NCI-H187 treated with DMSO at 0.1 percent for 48 hours (cell line): ENCODE measurements at places on chromosomes 7 and 10.

GRCh38 chr10:132485391-132485790, 52.2 kb upstream of the INPP5A start:
- DNase-seq: no peak

GRCh38 chr10:60175441-60175971, 214.2 kb downstream of the ANK3 start:
- DNase-seq: no peak

DNA sequence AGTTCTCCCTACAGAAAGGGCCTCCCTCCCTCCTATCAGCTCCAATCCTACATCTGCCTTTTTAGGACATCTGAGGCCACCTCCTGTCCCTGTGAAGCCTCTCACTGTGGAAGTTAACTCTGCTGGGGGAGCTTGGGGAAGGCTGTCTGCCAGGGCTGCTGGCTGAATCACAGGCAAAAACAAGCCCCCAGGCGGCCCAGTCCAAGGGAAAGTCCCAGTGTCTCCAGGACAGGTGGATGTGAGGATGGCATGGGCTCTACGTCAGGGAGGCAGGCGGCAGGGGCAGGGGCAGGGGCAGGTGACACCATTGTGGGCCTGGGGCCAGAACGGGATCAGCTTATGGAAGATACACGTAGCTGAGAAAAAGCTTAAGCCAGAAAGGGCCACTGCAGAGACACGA, 240.2 kb downstream of the MAD1L1 start:
- no peak for DNase-seq

- no peak for DNase-seq
These were observed 53.0 kb upstream of the BAMBI start for GRCh38 chr10:28624351-28624750.

GRCh38 chr10:17234431-17234945, 6.4 kb downstream of the VIM start:
- DNase-seq: no peak

GRCh38 chr10:132700156-132701098, 85.5 kb downstream of the NKX6-2 start:
- no peak for DNase-seq

DNA sequence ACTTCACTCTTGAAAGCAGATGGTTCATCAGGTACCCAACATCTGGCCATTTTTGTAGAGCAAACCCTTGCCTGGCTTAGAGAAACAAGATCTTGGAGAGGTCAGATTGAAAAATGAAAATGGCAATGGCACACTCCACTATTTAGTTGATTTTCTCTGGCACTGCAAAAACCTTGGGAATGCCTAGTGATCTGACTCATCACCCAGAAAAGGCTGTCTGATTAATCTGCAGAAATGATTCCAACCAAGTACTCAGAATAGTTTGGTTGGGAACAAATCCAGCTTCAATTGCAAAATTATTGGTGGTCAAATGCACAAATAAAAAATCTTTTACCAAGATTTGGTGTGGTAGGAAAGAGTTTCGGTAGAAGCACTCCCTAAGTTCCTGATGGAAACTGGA, 351.2 kb downstream of the PHTF2 start:
- no peak for DNase-seq

DNA sequence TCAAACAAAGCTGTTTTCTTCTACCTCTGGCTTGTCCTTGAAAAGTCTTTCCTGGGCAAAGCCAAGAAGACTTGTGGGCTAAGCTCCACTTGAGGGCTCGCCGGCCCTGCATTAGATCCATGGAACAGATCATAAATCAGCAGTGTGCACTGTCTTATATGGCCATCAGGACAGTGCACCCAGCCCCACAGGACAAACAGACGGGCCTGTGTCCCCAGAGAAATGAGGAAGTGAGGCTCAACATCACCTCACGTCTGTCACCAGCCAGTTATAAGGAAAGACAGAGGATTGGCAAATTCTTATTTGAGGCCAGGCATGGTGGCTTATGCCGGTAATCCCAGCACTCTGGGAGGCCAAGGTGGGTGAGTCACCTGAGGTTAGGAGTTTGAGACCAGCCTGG, 12.3 kb upstream of the IFT22 start:
- DNase-seq: no peak

DNA sequence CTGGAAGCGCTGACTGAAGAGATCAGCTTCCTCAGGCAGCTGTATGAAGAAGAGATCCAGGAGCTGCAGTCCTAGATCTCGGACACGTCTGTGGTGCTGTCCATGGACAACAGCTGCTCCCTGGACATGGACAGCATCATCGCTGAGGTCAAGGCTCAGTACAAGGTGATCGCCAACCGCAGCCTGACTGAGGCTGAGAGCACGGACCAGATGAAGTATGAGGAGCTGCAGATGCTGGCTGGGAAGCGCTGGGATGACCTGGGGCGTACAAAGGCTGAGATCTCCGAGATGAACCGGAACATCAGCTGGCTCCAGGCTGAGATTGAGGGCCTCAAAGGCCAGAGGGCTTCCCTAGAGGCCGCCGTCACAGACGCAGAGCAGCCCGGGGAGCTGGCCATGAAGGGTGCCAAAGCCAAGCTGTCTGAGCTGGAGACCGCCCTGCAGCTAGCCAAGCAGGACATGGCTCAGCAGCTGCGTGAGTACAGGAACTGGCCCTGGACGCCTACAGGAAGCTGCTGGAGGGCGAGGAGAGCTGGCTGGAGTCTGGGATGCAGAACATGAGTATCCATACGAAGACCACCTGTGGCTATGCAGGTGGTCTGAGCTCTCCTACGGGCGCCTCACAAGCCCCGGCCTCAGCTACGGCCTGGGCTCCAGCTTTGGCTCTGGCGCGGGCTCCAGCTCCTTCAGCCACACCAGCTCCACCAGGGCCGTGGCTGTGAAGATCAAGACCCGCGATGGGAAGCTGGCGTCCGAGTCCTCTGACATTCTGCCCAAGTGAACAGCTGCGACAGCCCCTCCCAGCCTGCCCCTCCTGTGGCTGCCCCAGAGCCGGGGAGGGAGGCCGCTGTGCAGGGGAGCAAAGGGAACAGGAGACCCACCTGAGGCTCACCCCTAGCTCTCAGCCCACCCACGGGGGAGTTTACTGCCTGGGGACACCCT, 24.9 kb upstream of the AMPH start:
- DNase-seq: no peak

GRCh38 chr10:43681220-43681619, 32.5 kb upstream of the ZNF32 start:
- no peak for DNase-seq

DNA sequence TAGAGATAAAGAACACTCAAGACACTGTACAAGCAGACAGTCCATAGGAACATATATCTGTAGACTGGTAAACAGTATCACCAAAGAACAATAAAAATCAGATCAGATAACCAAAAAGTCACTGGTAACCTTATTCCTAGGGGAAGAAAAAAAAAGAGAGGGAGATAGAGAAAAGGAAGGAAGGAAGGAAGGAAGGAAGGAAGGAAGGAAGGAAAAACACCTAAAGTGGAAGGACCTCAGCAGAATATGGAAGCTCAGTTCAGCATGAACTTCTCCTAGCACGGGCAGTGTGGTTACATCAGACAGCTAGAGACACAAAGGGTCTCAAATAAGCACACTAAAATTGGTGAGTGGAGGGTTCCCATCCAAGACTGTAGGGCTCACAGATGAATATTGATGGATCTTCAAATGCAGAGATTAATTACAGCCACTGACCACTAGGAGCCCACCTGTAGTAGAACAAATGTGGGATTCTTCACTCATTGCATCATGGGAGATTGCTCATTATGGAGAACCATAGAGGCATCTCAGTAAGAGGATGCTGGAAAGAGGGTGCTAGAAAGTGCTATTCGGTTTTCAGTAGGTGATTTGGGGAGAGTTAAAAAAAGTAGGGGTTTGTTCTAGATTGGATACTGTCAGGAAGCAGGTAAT, 293.4 kb upstream of the C7orf33 start:
- no peak for DNase-seq

DNA sequence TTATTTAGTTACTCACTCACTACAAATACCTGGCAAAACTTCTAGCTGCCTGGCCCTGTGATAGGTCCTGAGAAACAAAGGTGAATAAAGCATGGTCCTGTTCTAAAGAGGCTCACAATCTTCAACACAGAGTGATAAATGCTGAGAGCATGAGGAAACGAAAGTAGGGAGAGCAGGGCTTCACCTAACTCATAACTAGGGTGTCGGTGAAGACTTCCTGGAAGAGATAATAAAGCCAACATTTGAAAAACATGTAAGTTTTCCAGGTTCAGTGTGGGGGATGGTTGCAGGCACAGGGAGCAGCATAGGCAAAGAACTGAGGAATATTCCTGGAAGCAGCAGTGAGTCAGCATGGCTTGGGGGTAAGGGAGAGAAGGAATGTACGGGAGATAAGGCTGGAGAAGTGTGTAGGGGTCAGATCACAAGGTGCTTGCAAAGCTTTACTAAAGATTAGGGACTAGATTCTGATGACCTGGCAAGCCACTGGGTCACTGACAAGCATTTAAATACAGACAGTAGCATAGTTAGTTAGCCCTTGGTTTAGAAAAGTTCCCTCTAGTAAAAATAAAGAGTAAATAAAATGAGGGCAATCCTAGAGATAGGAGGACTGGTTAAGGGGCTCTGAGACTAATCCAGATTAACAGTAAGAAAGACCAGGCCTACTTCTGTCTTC, 5.1 kb downstream of the KEL start:
- DNase-seq: no peak

GRCh38 chr7:80653244-80653643, 14.8 kb downstream of the CD36 start:
- DNase-seq: no peak
